ENCODE measurements at places on chromosomes 5 and 9.

- DNase-seq = no peak
Observed at GRCh38 chr9:14747111-14747510, 24.6 kb upstream of the CER1 start.

- no peak for DNase-seq
Observed at GRCh38 chr5:6117212-6117611, 261.1 kb downstream of the MED10 start.

- DNase-seq = no peak
Observed at GRCh38 chr5:31935496-31936369, 238.4 kb downstream of the GOLPH3 start.

DNA sequence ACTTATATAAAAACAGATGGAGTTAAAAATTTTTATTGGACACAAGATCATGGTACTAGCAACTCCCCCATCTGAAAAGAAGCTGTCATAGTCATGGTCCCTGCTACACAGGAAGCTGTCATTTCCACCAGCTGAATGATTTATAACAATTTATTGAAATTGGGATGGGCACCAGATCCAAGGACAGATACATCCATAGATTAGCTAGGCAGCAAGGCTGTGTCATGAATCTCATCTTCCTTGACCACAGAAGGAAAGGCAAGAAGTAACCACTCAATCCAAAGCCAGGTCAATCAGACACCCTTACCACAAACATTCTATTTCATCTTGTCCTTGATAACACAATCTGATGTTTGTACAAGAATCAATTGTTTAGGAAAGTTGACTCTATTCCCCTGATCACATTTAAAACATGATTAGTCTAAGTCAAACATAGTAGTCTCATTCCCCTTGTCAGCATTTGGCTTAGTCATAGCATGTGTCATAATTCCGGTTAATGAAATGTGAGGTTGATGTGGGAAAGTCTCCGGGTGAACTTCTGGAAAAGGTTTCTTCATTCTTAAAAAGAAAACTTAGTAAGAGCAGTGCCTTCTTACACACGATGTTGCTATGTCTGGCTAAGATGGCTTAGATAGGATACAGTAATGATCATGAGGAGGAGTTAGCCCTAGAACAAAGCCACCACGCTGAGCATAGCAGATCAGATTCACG, 462.6 kb upstream of the PAPPA start:
- DNase-seq = no peak

All from NCI-H187 treated with DMSO at 0.1 percent for 48 hours (cell line).